Fibroblast of skin of right biceps (primary cell): ENCODE measurements at places on chromosomes 2 and 18.

DNA sequence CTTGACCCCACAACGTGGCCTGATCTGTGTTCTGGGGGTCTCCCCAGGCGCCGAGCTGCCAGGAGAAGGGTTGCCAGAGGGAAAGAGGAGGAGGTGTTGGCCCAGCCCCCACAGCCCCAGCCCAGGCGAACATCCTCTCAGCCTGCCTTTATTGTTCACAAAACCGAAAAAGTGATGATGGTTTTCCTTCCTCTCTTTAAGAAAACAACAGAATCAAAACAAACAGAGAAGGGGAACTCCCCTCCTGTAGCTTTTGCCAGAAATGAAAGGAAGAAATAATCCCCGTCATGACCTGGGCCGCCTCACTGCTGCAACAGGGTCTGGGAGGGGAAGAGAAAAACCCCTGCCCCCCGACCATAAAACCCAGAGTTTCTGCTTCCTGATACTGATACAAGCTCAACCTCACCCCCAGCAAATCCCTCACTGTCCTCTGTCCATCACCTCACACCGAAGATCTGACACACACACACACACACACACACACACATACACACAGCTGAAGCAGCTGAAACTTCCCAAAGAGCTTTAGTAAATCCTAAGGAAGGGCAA, 52.0 kb downstream of the ZFP36L2 start:
- no peak for DNase-seq

GRCh38 chr2:95261602-95262001, 12.6 kb upstream of the PROM2 start:
- no peak for DNase-seq

GRCh38 chr18:10405014-10405493, 49.4 kb upstream of the APCDD1 start:
- peak; percentile 8 for DNase-seq

DNA sequence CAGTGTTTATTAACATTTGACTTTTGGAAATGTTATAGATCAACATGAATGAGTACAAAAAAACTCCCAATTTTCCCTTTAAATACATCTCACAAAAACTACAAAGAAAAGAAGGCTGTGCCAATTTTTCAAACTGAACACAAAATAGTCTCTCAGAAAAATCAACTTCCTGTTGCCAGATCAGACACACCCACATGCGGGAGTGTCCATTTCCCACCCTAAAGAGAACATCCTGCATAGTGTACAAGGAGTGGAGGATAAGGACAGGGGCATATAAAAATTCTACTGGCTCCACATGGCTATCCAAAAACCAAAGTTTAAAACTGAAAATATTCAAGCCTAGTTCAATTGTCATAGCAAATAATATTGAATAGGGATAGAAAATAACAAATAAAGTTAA, 165.3 kb downstream of the ATAD2B start:
- no peak for DNase-seq

GRCh38 chr2:137888845-137889244, 75.4 kb upstream of the HNMT start:
- DNase-seq = peak; percentile 16

GRCh38 chr18:59631583-59632181, 65.5 kb downstream of the CCBE1 start:
- peak; percentile 51 for DNase-seq

- DNase-seq = no peak
Observed at GRCh38 chr2:161604901-161605300, 19.3 kb upstream of the SLC4A10 start.

GRCh38 chr18:32378705-32379104, 92.0 kb downstream of the GAREM1 start:
- DNase-seq = peak; percentile 9

- DNase-seq = peak; percentile 54
Observed at GRCh38 chr18:1048032-1048431, 143.4 kb downstream of the ADCYAP1 start.

GRCh38 chr2:14603676-14604075, 28.8 kb upstream of the LRATD1 start:
- no peak for DNase-seq

DNA sequence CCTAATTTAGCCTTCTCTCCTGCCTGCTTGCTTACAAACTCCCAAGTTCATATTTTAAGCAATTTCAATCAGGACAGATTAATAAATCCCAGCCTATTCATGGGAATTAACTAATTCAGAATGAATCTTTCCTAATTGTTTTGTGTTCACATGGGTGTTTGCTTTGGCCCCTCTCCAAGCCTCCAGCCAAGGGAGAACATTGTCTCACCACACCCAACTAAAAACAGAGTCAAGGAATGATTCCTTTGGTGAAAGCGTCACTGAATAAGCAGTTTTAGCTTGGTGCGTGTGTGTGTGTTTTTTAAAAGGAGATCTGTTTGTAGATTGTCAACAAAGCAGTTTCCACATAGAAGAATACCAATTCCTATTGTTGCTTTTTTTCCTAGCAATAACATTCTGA, 43.0 kb upstream of the DSG1 start:
- DNase-seq = no peak
